ENCODE measurements at places on chromosomes 1 and 21.

DNA sequence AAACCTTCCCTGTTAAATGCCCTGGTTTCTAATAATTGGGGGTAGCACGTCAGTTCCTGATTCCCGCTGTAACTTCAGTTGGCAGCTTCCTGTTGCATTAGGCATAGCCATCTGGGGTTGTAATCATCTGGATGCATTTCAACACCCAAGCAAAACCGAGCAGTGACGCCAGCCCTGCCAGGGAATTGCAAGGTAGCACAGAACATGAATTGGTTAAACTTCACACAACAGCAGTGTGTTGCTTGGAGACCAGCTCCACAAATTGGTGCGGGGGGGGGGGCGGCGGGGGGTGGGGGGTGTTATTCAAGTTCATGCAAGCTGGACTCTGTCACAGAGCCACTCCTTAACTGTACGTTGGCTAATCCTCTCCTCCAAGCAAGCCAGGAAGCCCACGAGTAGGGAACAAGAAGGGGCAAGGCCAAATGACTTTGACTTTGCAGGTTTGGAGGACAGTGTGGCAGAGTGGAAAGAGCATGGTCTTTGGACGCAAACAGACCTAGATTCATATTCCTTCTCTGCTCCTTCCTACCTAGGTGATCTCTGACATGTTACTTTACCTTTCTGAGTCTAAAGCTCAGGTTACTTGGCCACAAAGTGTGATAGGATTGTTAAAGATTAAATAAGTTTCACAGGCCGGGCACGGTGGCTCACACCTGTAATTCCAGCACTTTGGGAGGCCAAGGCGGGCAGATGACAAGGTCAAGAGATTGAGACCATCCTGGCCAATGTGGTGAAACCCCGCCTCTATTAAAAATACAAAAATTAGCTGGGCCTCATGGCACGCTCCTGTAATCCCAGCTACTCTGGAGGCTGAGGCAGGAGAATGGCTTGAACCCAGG, 4.7 kb downstream of the LAX1 start:
- DNase-seq: peak; percentile 8

- peak; percentile 57 for DNase-seq
These were observed 13.8 kb downstream of the PARK7 start for GRCh38 chr1:7975212-7975865.

DNA sequence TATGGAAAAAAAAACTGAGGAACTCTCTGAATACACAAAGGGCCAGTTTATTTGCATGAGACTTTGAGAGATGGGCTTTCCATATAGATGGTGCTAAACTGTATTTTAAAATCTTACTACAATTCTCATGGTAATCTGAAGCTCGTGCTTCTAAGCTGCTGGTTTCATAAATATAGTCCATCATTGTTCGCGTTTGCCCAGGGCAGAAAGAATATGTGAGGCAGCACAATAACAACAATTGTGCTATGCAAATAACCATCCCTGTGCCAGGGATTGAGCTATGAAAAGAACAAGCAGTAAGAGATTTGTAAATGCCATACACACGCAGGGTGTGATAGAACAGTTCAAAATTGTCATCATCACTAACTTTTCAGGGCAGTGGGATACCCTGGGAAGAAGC, 4.9 kb upstream of the EPS15 start:
- DNase-seq: no peak

DNA sequence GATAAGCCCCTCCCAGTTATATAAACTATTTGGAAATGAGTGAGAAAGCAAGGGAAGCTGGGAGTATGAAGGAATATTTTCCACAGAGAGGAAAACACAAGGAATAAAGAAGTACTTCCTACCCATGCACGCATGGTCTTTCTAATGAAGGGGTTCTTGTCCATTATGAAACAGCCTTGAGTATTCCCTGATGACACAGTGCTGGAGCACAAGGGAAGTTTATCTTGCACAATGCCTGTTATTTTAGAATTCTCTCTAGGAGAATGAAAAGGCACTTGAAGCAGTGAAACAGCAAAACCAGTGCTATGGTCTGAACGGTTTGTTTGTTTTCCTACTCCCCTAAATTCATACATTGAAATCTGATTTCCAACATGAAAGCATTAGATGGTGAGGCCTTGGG, 38.6 kb upstream of the ADAMTS1 start:
- DNase-seq: no peak

GRCh38 chr1:229900220-229900619, 166.8 kb upstream of the GALNT2 start:
- DNase-seq: no peak

DNA sequence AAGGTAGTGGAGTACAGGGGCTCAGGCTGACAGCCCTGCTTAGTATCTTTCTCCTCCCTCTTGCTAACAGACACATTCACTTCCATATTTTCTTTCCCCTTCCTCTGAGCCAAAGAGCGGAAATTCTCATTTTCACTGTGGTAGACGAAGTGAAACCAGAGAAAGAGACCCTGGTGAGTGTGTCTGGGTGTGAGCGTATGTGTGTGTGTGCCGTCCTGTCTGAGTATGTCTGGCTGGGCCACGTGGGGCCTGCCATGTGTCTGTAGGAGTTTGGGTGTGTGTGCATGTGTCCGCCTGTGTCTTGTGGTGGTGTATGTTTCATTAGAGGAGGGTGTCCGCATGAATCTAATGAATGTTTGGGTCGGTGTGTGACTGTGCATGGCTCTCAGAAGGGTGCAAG, 1.7 kb downstream of the COL8A2 start:
- no peak for DNase-seq

DNA sequence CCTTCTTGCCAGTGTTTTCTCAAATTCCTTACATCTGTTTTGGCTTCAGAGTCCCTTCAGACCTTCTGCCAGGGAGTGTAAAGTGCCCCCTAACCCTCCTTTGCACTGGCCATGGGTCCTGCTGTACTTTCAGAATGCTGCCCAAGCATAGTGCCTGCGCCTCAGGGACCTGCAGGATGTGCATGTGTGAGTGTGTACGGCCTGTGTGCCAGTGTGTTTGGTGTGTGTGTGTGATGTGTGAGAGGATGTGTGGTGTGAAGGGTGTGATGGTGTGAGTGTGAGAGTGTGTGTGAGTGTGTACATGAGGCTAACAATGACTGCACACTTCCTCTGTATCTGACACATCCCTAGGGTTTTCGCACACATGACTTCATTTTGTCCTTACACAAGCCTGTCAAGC, 265.8 kb upstream of the RAB4A start:
- no peak for DNase-seq

- no peak for DNase-seq
These were observed 127.9 kb downstream of the CLIC6 start for GRCh38 chr21:34796518-34797200.

DNA sequence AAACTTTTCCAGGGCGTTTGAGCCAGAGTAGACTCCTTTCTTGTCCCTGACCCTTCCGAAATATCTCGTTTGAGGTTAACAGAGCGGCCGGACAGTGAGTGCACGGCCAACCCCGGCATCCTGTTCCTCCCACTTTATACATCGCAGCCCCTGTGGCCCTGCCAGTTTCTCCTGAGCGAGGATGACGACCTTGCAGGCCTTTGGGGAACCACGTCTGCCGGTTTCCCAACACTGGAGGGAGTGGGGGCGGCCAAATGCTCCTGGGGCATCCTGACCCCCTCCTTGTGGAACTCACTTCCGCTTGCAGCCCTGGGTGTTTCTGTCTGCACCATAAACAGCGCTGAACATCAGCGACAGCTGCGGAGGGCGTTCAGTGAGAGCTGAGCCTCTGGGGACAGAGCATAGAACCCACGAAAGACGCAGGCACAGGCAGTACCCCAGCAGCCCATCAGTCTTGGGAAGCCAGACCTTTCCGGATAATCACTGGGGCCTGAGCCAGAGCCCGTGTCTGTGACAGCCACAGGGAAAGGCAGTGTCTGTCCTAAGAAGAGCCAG, 4.8 kb upstream of the KCNAB2 start:
- DNase-seq: no peak

Measured in COR-L47 (cell line).